ENCODE measurements at places on chromosomes 2 and 18. TPM values are rescaled to one million over a fixed set of nuclear protein-coding genes. Genes with fewer than 3 reads are reported as not detected.

Gene DNAJC5G
- total RNA-seq, result not detected

Gene RTP5
- not detected for total RNA-seq

Gene RND3
- total RNA-seq, result 331 TPM

DNA sequence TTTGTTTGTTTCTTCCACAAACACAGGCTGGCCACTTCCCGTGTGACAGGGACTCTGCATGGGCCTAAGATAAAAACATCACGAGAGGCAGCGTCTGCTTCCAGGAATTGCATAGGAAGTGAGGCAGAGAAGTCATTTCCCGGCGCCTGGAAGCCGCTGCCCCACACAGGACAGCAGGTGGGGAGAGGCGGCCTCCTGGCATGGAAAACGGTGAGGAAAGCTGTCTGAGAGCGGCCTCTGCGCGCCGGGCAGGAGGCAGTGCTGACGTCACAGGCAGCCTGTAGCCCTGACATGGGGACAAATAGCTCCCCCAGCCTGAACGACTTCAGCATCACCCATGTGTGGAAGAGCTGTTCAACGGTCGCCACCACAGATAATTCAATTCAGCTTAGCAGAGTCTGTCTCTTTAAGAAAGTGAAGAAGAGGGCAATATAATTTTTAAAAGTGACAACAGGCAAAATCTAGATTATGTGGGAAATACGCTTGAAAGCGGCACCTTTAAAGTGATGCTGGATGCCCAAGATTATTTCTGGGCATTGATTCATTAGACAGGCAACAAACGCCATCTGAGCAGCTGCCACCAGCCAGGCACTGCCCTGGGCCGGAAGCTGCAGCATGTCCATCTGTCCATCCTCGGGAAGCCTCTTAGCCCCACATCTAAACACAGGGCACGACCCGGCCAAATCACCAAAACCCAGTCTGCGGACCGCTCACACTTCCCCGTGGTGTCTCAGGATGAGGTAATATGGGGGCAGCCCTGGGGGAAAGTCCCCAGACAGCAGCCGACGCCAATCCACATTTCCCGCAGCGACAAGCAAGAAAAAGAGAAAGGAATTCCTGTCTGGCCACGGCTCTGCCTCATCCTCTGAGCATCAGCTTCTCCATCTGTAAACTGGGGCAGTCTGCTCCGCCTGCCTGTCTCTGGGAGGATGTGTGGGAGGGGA is 138.9 kb downstream of the PXDN start:
- no peaks in the 10 kb centered on the region for H3K36me3 ChIP-seq
- no peak overlapping the region for H3K27ac ChIP-seq
- H3K4me1 ChIP-seq, result peaks cover 26% of the 10 kb centered on the region
- no peak overlapping the region for H3K4me3 ChIP-seq
- DNase-seq, result peak; percentile 85
- H3K27me3 ChIP-seq, result no peaks in the 10 kb centered on the region

DNA sequence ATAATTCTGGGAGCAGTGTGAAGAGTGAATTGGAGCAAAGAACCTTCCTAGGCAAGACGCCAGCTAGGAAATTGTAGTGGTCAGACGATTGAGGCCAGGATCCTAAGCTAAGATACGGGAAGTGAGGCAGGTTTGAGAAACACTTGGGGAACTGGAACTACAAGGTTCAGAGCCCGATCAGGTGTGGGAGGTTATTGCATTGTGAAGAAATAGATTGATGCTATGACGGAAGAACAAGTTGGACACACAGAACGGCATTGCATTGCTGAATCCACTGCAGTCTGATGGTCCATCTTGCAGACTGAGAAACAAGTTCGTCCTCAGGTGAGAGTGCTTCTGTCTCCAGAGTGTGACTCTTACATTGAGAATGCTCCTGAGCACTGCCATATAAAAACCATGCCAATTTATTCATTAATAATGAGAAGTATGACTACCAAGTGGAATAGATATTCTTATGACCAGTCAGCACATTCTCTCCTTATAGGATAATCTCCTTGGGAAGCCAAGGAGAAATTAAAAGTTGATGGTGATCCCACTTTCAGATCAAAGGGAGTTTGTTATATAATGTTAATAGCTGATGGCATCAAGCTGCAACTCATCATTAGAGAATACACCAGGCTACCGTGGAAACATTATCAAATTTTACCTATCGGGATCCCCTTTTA is 30.9 kb downstream of the ANTXR1 start:
- no peak overlapping the region for H3K27ac ChIP-seq
- DNase-seq, result no peak
- no peak overlapping the region for H3K4me3 ChIP-seq
- H3K36me3 ChIP-seq, result peaks cover 48% of the 10 kb centered on the region
- H3K27me3 ChIP-seq, result no peaks in the 10 kb centered on the region

- 0 out of 2 replicates have a peak, but pooled peaks cover 2% of the 10 kb centered on the region for H3K27me3 ChIP-seq
- no peaks in the 10 kb centered on the region for H3K36me3 ChIP-seq
- no peak overlapping the region for H3K4me3 ChIP-seq
- no peaks in the 10 kb centered on the region for H3K4me1 ChIP-seq
These were observed 47.7 kb downstream of the SLC9A2 start for GRCh38 chr2:102667072-102667471.

GRCh38 chr2:75071766-75072165 is 113.3 kb downstream of the POLE4 start:
- DNase-seq, result peak; percentile 4
- no peak overlapping the region for H3K4me3 ChIP-seq
- no peaks in the 10 kb centered on the region for H3K36me3 ChIP-seq

DNA sequence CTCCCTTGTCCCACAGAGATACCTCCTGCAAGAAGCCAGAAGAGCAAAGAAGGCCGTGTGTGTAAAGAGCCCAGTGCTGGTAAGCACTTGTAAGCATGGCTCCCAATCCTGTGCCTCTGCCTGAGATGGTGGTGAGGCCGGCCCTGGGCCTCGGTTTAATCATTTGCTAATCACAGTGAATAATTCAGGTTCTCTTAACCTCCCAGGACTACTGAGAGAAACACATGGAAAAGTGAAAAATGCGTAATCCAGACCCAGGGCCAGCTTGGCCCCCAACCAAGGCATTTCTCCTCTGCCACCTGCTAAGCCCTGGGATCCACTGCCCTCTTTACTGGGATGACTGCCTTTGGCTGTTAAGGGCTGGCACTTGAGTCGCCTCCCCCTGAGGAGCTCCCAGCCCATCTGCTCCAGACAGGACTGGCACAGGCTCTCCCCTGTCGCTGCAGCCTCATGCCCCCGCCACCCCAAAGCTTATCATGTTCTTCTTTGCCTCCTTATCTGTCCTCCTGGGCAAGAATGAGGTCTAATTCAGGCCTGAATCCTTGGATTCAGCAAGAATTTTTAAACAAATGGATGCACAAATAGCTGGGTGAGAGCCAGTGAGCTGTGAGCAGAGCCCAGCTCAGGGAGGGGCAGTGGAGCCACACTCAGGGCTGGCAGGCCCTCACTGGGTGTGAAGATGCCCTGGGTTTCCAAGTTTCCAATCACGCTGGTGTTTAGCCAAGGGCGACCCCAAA is 193.9 kb upstream of the HS6ST1 start:
- no peak overlapping the region for H3K4me3 ChIP-seq
- no peaks in the 10 kb centered on the region for H3K27me3 ChIP-seq
- H3K27ac ChIP-seq, result no peak overlapping the region
- no peak for DNase-seq
- H3K36me3 ChIP-seq, result no peaks in the 10 kb centered on the region
- no peaks in the 10 kb centered on the region for H3K4me1 ChIP-seq

DNA sequence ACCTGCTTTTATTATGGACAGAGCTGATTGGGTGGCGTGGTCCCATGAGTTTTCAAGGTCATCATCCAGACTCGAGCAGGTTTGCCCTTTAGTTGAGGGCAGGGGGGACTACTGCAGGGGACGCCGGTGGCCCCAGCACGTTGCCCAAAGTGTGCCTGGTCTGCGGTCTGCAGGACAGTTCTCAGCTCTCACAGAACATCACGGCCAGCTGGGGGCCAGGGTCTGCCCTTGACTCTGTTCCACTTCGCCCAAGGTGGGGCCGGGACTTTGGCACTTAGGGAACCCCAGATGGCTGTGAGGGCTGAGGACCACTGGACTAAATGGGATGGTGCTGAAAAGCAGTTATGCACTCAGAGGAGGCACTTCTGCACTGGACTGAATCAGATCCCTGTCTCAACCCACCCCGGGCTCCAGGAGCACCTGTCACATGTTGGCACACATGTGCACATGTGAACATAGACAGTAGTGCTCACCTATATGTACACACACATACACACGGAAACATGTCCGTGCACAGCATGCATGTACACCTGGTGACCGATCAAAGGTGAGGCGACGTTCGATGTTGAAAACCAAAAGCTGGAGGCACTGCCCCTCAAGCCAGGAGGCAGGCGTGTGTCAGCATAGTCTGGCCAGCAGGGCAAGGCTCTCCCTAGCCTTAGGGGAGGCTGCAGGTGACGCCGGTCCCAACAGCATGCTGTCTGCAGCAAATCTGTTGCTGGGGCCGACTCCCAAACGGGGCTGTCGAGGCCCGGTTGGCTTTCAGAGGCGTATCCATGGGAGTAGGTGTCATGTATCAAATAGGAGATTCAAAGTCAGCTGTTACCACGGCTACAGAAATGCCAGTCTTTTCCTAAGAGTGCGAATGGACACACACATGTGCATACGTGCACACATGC is 10.2 kb downstream of the ANO7 start:
- DNase-seq, result no peak
- H3K36me3 ChIP-seq, result no peaks in the 10 kb centered on the region
- H3K4me1 ChIP-seq, result no peaks in the 10 kb centered on the region
- no peak overlapping the region for H3K4me3 ChIP-seq
- H3K27me3 ChIP-seq, result peaks cover 17% of the 10 kb centered on the region
- no peak overlapping the region for H3K27ac ChIP-seq

DNA sequence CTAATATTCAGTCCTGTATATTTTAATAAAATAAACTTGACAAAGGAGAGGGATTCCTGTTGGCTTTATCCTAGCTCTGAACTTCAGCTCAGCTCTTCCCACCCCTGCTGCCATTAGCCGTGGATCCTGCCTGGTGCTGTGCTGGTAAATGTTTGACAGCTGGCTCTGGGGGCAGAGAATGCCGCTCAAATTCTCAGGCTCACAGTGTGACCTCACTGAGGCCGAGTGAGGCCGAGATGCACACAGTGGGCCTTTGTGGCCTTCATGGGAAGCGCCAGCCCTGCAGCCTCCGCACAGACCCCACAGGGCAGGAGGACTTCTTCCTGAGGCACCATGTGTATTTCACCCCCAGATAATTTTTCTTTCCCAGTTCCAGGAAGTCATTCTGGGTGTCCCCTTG is 16.5 kb upstream of the FAHD2A start:
- DNase-seq, result no peak
- H3K4me3 ChIP-seq, result no peak overlapping the region
- peaks cover 3% of the 10 kb centered on the region for H3K27me3 ChIP-seq
- H3K27ac ChIP-seq, result no peak overlapping the region
- H3K4me1 ChIP-seq, result no peaks in the 10 kb centered on the region
- H3K36me3 ChIP-seq, result no peaks in the 10 kb centered on the region

GRCh38 chr2:96882230-96882629 is 12.3 kb upstream of the SEMA4C start:
- H3K4me3 ChIP-seq, result no peak overlapping the region
- no peaks in the 10 kb centered on the region for H3K36me3 ChIP-seq
- no peak overlapping the region for H3K27ac ChIP-seq
- H3K4me1 ChIP-seq, result no peaks in the 10 kb centered on the region
- peaks cover 17% of the 10 kb centered on the region for H3K27me3 ChIP-seq
